Fibroblast of villous mesenchyme (primary cell): ENCODE measurements at places on chromosomes 6 and 20.

DNA sequence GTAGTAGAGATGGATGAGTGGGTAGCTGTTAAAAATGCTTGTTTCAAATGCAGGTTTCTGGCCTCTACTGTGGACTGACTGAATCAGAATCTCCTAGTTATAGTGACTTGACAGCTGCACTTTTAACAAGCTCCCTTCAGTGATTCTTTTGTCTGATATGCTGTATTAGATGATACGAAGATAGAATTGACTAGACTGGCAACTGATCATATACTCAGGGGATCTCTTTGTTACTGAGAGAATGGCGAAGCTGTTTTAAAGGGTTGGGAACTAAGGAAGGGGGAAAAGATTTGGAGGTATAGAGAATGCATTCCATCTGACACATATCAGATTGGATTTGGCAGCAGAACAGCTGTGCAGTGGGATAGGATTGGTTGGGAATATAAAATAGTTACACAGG, 7.0 kb downstream of the ENPP4 start:
- no peak for DNase-seq

DNA sequence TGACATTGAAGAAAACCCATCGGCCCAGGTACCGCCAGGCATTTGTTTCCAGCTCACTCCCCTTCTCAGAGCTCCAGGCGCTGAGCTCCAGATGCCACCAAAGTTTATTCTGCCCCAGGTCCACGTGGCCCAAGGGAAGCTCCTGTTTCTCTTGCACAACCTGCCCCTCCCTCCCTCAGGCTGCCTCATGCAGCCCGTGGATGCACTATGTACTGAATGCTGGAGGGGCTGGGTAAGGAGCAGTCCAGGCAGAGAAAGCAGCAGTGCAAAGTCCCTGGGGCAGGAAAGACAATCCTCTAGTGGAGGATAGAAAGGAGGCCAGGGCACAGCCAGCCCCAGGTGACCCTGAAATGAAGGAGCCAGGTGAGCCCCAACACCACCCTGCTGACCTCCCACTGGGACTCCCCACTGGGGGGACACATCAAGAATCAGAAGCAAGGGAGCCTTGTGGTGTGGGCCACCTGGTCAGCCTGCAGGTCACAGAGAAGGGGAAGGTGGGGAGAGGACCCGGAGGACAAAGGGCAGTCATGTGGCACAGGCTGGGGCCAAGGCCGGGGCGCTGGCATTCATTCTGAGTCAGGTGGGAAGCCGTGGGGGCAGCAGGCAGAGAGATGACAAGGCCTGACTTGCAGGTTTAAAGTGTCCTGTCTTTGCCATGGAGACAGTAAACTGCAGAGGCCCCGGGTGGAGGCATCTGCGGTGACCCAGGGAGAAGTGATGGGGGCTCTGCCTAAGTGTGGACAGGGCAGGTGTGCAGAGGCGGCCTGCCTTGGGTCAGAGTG, 230.1 kb downstream of the PREX1 start:
- DNase-seq = no peak

DNA sequence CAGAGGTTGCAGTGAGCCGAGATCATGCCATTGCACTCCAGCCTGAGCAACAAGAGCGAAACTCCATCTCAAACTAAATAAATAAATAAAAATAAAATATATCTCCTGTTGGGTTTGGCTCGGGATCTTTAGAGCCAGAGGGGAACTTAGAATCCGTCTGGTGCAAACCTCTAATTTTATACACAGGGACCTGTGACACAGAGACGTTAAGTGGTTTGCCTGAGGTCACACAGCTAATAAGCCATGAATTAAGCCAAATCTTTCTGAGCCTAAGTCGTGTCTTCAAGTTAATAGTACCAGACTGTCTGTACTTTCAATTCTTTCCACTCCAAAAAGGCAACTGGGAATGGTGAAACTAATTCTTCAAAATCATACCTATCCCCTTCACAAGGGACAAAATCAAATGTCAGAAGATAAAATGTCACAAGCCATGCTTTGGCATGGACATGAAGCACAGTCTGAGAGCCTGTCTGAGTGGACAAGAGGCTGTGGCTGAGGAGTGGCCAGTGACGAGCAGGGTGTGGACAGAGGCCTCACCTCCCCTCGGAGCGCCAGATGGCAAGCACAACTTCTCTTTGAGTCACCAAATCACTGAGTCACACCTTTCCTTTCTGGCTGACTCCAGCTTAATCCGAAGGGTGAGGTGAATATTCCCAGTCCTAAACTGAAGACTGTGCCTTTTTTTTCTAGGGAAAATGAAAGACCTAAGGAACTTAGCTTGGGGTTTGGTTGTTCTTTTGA, 177.4 kb downstream of the TFAP2A start:
- DNase-seq = no peak

- DNase-seq = no peak
Measured at GRCh38 chr20:48684501-48685041, 143.2 kb downstream of the PREX1 start.

- no peak for DNase-seq
Measured at GRCh38 chr6:149162924-149163323, 154.6 kb upstream of the TAB2 start.

GRCh38 chr20:17657079-17657825, 24.8 kb downstream of the RRBP1 start:
- DNase-seq = no peak
